ENCODE measurements at places on chromosomes 4 and X.

DNA sequence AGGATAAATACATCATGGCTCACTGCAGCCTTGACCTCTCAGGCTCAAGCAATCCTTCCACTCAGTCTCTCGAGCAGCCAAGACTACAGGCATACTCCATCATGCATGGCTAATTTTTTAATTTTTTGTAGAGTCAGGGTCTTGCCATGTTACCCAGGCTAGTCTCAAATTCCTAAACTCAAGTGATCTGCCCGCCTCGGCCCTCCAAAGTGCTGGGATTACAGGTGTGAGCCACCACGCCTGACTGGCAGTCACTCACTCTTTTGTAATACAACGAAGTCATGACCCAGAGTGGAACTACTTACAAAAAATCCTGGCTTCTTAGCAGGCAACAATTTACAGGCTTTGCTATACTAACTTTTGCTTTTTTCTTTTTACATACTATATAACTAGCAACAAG lies 100.7 kb upstream of the MAP3K15 start:
- no peak for DNase-seq

GRCh38 chr4:100842856-100843255 lies 325.0 kb upstream of the EMCN start:
- no peak for DNase-seq

DNA sequence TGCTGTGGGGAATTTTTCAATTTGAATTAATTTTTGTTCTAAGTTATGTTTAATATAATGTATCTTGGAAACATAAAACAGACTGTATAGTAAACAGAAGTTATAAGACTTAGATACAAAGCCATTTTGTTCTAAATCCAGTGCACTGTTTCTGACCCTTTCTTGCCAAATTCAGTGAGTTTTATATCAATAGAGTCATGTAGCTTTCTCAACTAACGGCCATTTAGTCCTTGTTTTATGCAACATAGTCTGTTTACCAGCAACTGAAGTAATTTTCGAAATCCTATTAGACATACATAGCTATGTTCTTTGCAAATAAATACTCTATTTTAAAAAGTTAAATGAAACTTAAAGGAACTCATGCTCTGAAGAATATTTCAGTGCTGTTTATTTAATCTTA lies 242.8 kb downstream of the ADGRL3 start:
- DNase-seq = no peak

DNA sequence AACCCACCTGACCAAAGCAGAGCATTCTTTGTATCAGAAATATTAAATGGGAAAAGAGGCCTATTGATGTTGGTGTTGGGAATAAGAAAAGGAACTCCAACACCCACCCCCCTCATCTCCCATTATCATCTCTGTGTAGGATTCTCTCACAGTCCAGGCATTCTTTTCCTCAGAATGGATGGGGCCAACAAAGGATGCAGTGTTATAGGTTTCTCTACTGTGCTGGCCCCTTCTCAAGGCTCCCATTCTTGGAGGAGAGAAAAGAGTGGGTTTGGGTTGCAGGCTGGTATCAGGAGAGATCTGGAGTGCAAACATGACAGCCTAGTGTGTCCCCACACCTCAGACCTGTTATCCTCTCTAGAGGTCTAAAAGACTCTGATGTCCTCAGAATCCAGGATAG lies 59.6 kb downstream of the UGT8 start:
- no peak for DNase-seq

DNA sequence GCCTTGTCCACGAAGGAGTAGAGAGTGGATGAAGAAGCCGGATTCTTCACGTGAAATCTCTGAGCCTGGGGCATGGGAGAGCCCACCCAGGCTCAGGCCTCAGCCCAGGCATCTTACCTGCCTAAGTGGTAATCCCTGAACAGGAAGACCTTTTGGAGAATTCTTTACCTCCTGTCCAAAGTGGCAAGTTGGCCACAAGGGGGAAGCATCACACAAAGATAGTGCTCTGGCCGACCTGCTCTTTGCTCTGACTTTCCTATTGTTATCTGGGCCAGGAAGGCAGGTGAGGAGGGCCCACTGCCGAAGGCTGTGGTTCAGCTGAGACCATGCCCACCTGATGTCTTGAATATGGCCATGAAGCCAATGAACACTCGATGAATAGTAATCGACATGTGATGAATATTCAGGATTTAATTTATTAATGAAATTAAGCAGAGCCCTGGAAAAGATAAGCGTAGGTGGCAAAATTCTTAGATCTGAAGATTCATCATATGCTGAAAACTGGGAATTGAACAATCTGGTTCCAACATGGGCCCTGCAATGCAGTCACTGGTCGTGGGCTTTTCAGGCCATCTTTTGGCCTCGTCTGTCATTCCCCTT lies 93.8 kb downstream of the PDGFRA start:
- DNase-seq = peak; percentile 68

DNA sequence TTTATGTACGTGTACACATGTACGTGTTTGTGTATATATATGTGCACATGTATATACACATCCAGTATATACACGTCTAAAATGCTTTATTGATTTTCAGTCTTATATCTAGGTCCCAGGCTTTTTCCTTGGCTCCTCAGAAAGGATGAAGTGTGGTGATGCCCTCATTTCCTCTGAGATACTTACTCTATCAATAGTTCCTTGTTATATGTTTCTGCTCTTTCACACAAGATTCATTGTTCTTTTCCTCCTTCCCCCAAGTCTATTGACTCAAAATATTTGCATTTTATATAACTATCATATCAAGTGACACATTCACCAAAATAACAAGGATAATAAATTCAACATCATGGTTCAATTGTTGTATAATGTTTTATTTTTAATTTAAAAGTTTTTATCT lies 359.2 kb downstream of the EPHA5 start:
- DNase-seq = no peak

DNA sequence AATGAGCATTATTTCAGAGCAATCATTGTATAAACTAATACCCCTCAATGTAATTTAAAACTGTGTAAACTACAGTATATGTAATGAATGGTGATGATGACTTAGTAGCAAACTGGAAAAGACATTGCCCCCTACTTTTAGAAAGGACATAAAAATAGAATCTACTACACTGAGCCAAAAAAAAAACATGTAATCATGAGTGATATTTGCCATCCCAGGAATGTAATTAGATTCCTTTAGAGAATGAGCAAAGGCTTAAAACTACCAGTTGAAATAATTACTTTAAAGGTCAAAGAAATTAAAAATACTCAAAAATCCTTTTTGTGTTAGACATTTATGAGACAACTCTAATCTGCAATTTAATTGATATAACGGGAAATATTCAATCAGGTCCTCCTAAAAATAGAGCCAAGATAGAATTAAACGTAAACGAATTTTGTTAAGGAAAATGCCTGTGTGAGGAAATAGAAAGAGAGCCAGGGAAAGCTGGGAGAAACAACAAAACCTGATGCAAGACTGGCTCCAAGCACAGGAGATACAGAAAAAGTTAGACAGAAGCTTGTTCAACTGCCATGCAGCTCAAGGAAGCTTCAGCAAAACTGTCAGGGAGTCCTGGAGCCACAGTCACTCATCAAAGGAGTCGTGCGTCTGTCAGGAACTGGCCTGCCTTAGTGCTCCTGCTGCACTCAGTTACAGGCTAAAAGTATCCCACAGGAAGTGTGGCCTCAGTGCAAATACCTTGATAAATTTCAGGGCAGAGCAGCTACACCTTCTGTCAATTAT lies 655.7 kb upstream of the INTU start:
- DNase-seq = no peak

DNA sequence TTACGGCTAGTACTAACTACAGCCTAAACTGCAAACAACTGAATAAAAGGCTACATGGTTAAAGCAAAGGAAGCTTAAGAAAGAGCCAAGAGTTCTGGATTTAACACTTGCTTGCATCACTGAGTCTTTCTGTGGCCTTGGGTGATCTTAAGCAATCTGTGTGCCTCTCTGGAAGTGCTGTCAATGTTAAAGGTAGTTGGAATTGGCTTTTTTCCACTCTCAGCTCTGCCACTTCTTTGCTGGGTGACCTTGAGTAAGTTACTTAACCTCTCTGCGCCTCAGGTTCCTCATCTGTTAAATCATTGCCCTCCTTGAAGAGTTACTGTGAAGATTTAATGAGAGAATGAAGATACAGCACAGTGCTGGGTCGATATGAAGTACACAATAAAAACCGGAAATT lies 15.7 kb downstream of the SLC2A9 start:
- DNase-seq = no peak

- no peak for DNase-seq
Observed at GRCh38 chr4:80613470-80613869, 277.9 kb downstream of the CFAP299 start.

GRCh38 chr4:128711361-128711760 lies 98.1 kb upstream of the JADE1 start:
- no peak for DNase-seq

DNA sequence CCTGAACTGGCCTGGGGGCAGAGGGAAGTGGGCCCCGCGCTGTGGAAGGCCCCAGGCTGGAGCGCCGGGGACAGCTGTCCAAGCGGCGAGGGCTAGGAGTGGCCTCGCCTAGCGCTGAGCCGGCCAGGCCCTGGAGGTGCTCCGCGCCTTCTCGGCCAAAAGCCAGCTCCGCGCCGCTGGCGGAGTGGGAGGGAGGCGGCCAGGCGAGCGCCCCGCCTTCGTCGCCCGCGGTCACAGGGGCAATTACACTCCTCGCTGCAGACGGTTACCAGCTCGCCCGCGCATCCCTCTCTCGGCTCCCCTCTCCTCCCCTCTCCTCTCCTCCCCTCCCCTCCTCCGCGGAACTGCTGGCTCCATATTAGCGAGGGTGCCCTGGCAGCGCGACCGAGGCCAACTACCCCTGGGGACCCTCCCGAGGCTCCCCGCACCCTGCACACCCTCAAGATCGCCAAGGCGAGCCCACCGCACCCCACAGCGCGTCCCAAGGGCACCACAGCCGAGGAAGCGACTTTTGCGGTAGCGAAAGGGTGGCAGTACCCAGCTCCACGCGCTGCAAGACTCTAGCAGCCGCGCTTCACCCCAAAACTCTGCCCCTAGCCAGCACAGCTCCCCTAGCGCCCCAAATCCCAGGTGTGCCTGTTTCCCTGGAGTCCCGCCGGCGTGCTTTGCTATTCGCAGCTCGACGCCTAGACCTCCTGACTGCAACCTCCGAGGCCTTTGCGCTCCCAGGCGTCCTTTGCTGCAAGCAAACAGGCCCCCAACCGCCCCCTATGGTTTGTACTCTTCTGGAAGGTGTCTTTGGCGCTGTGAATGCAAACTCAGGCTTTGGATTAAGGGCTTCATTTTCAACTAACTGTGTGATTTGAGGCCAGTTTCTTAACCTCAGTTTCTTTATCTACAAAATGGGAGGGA lies 91.4 kb downstream of the BCOR start:
- DNase-seq = no peak

DNA sequence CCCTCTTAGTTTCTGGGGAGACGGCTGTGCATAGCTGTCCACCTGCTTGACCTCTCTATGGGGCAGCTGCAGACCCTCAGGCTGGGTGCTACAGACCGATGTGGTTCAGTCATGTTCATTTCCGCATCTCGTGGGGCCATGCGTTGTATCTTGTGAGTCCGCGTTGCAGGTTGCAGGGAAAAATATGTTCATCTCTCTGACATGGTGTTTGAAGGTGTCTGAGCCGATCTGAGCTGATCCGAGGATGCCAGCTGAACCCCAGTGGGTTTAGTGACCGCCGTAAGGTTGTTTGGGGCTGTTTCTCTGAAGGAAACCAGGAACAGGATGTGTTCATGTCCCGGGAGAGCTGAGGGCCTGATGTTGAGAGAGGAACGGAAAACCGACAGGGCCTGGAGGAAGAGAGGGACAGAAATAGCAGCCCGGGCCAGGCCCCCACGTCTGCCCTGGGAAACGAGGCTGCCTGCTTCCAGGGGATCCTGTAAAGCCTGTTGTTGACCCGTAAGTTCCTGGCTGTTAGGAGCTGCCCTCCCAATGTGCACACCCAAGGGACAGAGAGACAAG lies 9.8 kb upstream of the P2RY8 start:
- DNase-seq = no peak

DNA sequence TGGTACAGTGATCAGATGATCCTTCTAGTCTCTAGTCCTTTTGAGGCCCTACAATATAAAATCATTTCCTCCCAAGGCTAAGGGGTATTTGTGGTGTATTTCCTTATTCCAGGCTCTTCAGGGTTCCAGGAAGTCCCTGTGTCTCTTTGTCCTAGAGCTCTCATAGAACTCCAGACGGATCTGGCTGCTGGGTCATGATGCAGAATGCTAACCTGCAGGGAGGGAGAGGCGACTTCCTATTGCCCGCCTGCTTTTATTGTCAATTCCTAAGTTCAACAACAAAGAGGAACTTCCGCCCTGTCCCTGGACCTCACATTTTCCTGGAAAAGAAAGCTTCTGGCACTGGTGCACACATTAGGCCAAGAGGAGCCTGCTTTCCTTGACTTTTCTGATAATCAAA lies 45.9 kb upstream of the ZNF827 start:
- no peak for DNase-seq

DNA sequence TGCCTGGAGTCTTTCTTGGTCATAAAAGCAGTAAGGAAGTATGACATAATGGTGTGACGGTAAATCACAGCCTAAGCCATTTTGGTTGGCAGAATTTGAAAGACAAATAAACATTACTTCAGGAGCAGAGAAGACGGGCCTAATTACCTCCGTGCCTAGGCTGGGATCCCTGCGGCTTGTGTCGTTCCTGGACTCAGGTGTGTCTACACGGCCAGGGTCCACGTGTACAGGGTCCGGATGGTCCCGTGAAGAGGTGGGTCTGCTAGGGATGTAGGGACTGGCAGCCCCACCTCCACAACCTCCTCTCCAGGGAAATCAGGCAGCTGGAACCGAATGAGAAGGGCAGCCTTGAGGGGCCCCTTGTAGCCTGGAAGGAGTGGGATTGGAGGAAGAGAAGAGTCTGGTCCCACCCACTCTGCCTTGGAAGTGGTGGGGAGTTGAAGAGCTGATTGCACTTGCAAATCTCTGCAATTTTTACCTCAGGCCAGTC lies 55.4 kb upstream of the PLAC1 start:
- DNase-seq = no peak

GRCh38 chr4:85909851-85910250 lies 434.9 kb downstream of the ARHGAP24 start:
- no peak for DNase-seq

- peak; percentile 91 for DNase-seq
Observed at GRCh38 chrX:54358424-54359211, 772 bp upstream of the WNK3 start.

DNA sequence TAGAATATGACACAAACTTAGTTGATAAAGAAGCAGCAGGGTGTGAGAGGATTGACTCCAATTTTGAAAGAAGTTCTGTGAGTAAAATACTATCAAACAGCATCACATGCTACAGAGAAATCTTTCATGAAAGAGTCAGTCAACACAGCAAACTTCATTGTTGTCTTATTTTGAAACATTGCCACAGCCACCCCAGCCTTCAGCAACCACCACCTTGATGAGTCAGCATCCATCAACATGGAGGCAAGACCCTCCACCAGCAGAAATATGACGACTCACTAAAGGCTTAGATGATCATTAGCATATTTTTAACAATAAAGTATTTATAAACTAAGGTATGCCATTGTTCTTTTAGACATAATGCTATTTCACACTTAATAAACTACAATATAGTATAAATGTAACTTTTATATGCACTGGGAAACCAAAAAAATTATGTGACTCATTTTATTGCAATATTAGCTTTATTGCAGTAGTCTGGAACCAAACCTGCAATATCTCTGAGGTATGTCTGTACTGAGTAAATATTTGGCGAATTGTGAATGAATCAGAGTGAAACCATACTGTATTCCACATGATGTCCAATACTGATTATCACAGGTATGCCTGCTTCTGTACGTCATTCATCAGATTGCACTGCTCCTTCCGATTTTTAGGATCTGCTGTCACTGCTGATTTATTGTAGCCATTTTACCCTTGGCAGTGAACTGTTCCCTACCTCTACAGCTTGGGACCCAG lies 11.6 kb downstream of the FRMPD4 start:
- DNase-seq = no peak

- DNase-seq = no peak
Observed at GRCh38 chrX:23783589-23784469, 856 bp downstream of the SAT1 start.

Data from neuronal stem cell (in vitro differentiated cells).